ENCODE measurements at places on chromosomes 1 and 21.
A peak's percentile ranks its signal among the peaks of the same experiment; 100 is the strongest.

DNA sequence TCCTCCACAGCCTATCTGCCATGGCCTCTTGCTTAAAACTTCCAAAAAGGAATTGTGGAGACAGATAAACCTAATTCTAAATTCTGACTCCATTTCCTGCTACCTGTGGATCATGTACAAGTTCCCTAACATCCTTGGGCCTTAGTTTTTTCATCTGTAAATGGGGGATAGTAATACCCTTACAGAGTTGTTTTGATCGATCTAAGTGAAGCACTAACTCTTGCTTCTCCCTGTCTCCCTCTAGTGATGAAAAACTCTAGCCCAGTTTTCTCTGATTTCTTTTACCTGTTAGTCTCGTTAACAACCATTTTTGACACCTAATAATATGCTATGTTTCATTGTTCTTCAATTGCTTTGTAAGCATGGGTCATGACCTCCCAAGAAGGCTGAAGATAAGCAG lies 65.9 kb downstream of the TM2D1 start:
- DNase-seq = no peak

DNA sequence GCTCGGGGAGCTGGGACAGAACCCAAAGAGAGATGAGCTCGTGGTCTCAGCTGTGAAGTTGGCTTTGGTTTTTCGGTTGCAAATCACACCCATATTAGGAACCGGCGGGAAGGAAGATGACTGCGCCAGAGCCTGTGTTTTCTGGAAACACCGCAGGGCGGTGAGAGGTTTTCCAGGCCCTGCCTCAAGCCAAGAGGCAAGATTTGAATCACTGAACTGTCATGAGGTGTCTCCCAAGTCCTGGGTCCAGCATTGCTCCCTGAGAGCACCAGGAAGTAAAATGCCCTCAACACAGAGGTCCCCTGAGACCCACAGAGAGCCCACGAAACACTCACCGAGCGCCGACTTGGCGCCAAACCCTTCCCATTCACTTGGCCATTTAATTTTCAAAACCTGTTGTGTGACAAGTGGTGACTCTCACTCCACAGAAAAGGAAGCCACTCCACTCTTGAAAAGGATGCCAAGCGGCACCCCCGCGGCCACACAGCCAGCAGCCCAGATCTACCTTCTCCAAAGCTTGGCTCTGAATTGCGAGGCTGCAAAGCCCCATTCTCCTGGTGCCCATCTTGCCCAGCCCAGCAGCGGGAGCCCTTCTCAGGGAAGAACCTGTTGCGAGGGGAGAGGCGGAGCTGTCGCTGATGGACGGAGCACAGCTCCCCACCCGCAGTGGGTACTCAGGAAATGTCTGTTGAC lies 99.0 kb upstream of the RUNX3 start:
- peak; percentile 45 for DNase-seq

DNA sequence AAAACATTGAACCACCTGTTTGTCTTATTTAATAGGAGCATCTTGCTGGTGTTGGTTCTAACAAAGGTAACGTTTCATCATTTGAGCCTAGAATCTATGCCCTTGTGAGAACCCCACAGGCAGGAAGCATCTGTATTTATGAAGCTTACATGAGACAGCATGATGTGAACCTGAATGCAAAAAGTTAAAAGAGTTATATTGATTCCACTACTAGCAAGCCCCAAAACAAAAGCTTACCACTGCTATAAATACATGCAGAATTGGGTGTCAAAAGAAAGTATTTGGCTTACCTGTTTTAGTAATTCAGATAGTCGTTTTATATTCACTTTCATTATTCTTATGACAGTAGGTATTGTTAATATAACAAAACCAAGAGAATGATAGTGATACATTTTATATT lies 301.2 kb upstream of the ADGRL2 start:
- DNase-seq = no peak

DNA sequence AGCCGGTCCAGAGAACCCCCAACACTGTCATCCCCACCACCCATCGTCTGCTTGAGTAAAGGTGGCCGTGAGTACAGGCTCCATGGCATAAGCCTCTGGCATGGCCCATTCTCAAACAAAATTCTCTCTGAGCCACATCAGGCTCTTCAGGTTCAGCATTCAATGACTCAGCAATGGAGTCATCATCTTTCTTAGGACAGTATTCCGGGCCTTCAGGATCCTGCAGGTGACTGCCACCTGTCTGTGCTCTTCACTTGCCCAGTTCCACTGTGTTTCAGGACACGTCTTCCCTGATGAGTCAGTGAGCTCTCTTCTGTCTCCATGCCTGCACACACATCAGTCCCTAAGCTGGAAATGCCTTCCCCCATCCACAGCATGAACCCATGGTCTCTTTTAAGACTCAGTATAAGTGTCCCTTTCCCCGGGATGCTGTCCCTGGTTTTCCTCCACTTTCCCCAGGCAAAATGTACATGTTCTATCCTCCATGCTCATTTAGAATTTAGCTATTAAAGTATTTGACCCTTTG lies 81.1 kb upstream of the FGGY start:
- DNase-seq = no peak

DNA sequence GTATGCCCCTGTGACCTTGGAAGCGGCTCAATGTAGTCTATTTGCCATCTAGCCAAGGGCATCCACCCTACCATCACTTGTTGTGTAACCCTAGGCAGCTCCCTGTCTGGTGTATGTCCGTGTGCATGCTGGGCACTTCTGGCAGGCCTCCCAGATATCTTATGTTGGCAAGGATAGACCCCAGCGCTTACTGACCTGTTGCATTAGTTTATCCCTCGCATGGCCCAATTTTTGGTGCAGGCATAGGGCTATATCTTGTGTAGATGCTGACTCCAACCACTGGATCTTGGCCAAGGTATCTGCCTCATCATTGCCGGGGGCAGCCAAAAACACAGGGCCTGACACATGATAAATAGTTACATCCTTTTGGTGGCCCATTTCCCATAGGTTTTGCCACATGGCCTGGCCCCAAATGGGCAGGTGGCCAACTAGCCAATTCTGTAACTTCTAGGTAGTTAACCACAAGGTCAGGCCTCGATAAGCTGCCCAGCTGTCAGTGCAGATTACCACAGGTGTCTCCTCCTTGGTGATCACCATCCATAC lies 14.0 kb upstream of the TBX19 start:
- DNase-seq = no peak

GRCh38 chr1:4449972-4450371 lies 204.4 kb upstream of the AJAP1 start:
- DNase-seq = no peak

- no peak for DNase-seq
Observed at GRCh38 chr1:184648856-184649201, 105.8 kb downstream of the EDEM3 start.

GRCh38 chr1:226964068-226964425 lies 24.0 kb downstream of the COQ8A start:
- DNase-seq = peak; percentile 63

GRCh38 chr1:231983588-231984193 lies 357.1 kb downstream of the DISC1 start:
- no peak for DNase-seq

- no peak for DNase-seq
Observed at GRCh38 chr21:44764319-44765230, 37.0 kb downstream of the UBE2G2 start.

- DNase-seq = peak; percentile 95
Observed at GRCh38 chr1:183279835-183280234, 93.8 kb downstream of the LAMC2 start.

GRCh38 chr1:209759829-209760359 lies 4.0 kb downstream of the TRAF3IP3 start:
- DNase-seq = no peak

DNA sequence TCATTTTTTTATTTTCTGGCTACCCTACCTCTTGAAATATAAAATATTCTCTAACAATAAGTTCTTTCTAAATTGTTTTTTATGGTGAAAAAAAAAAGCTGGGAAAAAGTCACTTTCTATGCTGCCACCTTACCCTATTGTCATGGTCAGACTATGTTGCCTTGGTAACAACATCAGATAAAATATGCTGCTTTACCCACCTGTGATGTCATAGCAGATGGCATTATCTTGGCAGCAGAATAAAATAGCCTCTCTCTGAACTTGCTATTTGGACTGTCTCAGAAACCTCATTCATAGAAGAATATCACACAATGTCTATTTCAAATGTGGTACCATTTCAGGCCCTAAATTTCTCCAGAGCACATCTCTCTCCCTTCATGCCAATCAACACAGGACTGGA lies 69.6 kb upstream of the SGIP1 start:
- no peak for DNase-seq

DNA sequence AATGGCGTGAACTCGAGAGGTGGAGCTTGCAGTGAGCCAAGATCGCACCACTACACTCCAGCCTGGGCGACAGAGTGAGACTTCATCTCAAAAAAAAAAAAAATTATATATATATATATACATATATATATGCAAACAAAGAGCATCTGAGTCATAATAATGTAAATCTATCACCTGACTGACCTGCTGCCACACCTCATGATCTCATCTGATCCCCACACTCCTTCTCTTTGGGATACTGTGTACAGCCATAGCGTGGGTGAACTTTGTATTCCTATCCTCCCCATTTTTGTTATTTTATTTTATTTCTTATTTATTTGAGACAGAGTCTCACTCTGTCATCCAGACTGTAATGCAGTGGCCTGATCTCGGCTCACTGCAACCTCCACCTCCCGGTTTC lies 2.6 kb upstream of the HDAC1 start:
- no peak for DNase-seq

GRCh38 chr1:163202833-163203451 lies at the start of gene RGS5:
RGS5 (minus strand) TSS chr1:163202916; CDS start chr1:163202835, 81 bp downstream.
- DNase-seq = no peak

- DNase-seq = no peak
Observed at GRCh38 chr1:228793032-228793431, 57.8 kb downstream of the RHOU start.

- DNase-seq = no peak
Observed at GRCh38 chr1:204560590-204561150, 44.5 kb downstream of the MDM4 start.

DNA sequence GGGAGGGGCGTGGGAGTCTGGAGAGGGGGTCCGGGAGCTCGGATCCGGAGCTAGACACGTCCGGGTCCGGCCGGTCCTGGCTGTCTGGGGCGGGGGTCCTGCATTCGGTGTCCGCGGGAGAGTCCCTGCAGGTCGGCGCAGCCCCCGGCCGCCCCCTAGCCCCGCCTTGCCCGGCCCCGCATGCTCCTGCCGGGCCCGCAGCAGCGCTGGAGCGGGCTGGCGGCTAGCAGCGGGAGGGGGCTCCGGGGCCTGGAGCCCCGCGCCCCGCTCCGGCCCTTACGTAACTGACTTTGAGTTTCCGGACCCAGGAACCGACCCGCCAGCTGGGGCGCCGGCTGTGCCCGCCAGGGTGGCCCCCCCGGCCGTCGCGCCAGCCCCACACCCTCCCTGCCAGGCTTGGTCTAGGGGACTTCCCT lies 26.9 kb upstream of the EPB41 start:
- DNase-seq = peak; percentile 54

GRCh38 chr1:36327421-36328087 lies 4.1 kb upstream of the EVA1B start:
- DNase-seq = no peak

DNA sequence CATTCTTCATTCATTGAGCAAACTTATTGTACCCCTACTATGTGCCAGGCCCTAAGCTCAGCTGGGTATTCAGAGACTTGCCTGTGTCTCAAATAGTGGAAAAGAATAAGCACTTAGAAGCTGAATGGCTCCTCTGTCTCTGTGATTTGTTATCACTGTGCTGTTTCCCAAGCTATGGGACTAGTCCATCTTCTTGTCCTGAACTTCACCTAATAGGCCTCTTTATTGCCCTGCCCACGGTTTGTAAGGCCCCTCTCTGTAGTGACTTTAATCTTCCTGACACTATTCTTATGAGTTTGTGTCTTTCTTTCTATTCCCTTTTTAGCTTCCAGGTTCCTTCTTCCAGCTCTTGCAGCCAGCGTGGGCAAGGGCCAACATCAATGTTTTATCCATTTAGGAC lies 85.4 kb upstream of the LPGAT1 start:
- no peak for DNase-seq

GRCh38 chr21:45069711-45070110 lies 4.7 kb upstream of the ADARB1 start:
- no peak for DNase-seq

DNA sequence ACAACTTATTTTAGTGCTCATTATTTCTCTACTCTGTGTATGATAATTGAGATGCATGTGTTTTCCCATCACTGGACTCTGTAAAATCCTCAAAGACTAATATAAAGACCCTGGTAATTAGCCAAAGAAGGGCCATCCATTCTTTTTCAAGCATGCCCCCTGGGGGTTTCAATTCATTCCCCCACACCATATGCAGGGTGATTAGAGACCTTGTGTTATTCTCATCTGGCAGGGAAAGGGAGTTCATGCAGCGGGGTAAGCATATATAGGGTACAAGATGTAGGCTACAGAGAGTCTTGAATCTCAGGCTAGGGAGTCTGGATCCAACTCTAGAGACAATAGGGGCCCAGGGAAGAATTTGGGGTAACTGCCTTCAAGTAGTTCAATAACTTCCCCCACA lies 166.5 kb downstream of the TNR start:
- DNase-seq = no peak

- DNase-seq = no peak
Observed at GRCh38 chr1:243783714-243784113, 66.3 kb downstream of the AKT3 start.

DNA sequence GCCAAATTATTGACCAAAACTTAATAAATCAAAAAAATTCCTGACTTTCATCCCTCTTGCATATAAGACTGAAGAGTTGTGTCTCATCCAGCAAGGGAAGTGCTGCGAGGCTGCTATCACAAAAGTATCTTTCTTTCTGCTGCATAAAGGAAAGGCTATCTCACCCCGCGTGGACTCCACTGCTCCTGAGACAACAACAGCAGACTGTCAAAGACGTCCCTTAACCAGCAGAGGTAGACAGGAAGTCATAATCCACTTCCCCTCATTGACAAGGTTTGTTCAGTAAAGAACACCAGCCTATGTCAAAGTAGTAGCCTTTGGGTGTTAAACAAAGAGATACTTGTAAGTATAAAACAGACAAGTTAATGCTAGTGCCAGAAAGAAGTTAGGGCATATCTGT lies 29.4 kb downstream of the VPS26C start:
- DNase-seq = no peak

DNA sequence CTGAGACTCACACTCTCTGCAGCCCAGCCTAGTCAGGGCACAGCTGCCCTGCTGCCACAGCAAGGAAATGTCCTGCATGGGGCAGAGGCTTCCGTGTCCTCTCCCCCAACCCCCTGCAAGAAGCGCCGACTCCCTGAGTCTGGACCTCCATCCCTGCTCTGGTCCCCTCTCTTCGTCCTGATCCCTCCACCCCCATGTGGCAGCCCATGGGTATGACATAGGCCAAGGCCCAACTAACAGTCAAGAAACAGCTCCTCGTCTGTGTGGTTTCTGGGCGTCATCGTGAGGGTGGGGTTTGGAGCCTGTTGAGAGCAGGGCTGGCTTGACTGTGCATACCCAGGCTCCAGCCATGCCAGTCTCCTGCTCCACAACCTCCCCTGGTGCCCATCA lies 19.5 kb downstream of the FAAH start:
- peak; percentile 33 for DNase-seq

DNA sequence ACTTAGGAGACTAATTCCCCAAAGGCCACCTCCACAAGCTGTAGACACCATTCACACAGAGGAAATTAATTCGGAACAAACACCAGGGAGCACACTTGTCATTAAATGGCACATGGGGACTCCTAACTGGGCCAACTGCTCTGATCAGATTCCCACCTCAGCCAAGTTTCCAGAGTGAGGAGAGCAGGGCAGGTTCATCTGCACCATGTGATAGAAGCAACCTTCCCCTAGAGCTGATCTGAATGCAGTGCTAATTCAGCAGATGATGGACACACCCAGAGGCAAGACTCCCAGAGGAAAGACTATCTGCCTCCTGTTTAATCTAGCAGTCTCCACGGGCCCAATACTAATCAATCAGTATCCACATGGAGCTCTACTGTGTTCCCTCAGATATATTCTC lies 147.0 kb downstream of the VAV3 start:
- DNase-seq = no peak

GRCh38 chr1:32400876-32401631 lies 6.8 kb upstream of the BSDC1 start:
- peak; percentile 84 for DNase-seq

All from suppressor macrophage (primary cell).